ENCODE measurements at places on chromosomes 6 and 20.
A peak's percentile ranks its signal among the peaks of the same experiment; 100 is the strongest.

GRCh38 chr20:14707026-14707680 lies 369.7 kb upstream of the FLRT3 start:
- DNase-seq, result no peak

DNA sequence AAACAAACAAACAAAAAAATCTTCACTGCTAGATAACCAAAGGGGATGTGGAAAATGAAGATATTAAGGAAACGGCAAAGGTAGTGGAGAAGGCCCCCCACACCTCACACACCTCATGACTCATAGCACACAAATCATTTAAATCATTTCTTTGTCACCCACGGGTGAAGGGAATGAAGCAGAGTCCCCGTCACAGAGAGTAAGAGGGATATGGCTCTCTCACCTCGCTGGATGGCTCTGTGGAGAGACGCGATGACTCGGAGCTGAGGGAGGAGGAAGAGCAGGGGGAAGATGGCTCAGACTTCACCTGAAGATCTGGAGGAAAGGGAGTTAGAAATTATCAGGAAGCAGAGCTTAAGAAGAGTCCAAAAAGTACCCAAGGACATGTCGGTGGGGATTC lies 1.2 kb downstream of the ATF6B start:
- no peak for DNase-seq

GRCh38 chr20:46709055-46709458 lies 392 bp upstream of the SLC2A10 start:
- DNase-seq, result no peak

DNA sequence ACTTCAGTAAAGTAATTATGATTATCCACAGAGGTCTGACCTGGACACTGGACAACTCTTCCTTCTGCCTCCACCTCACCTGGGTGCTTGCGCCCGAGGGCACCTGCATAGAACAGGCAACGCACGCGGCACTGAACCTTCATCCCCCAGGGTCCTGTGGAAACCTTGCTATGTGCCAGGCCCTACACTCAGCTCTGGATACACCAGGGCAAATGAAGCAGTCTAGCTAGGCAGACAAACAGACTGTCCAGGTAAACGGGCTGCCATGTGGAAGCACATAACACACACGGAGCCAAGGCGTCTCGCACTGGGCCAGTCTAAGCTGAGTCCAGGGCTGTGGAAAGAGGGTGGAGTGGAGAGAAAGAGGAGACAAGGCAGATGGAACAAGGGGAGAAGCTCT lies 109.3 kb upstream of the AFDN start:
- no peak for DNase-seq

GRCh38 chr20:22404419-22405170 lies 179.8 kb downstream of the FOXA2 start:
- no peak for DNase-seq

- no peak for DNase-seq
Measured at GRCh38 chr6:131877999-131878789, 70.4 kb downstream of the ENPP1 start.

DNA sequence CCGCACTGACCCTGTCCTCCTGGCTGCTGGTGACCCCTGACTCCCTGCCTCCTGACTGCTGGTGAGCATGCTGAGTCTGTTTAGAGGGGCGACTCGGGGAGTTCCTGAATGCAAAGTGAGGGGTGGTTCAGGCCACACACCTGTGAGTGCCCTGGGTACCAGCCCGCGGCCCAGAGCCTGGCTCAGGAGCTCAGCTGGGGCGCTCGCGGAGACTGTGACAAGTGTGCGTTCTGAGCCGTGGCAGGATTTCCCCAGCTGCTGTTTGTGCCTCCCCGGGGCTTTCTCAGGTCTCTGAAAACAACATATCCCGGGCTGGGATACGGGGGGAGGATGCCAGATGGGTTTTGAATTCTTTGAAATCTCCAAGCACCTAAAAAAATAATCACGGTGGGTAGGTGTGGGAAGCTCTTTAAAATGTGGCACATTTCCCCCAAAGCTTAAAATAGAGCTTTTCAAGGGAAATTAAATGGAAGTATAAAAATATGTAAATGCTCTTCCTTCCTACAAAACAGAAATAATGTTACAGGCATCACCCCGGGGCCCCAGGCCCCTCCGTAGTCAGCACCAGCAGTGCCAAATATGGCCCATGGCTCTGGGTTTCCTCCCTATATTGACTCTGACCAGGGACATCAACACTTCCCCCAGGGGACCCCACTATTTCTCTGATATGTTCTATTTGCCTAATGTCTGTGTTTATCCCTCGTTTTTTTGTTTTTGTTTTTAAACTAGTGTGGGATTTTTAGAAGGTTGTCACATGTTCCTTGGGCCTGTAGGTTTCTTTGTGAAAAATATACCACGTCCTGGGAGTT lies 49.9 kb upstream of the TAGAP start:
- DNase-seq, result no peak

DNA sequence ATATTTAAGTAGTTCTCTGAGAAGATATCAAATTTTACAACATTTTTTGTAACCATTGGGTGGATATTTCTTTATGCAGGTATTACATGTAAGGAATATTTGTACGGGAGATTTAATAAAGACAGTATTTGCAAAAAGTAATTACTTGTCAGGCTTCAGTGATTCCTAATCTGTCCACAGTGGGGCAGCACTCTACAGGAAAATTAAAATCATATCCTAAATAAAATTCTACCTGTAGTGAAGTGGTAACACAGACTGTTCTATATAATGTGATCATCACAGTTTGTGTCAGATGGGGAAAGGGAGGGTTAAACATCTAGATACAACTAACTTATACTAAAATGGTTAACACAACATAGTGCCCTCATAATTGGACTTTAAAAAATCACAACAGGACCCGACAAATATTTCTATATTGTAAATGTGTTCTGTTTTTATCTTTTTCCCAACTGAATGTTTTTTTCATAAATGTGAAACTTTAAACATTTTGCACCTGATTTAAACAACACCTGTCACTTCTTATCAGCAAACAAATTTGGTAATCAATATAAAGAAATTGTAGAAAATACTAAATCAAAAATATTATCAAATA lies 145.6 kb upstream of the MANEA start:
- DNase-seq, result peak; percentile 6

DNA sequence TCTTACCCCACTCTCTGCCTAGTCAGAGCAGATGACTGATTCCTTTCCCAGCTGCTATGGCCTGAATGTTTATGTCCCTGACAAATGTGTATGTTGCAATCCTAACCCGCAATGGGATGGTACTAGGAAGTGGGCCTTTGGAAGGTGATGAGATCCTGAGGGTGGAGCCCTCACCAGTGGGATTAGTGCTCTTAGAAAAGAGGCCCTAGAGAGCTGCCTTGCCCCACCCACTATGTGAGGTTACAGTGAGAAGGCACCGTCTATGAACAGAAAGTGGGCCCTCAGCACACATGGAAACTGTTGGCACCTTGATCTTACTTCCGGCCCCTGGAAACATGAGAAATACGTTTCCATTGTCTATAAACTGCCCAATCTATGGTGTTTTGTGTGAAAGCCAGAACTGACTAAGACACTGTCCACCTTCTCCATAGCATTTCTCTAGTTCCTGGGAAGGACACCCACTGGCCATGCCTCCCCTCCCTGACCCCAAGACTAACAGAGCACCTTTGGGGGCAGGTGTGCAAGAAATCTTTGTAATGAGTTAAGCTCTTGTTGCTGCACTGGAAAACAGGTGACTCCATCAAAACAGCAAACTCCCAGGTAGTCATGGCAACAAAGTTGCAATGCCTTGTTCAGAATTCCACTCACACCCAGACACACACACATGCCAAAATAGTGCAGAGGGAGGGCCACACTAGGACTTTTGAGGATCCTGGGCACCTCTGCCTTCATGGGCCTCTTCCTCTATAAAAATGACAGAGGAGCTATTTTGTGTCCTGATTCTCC lies 16.2 kb downstream of the GABRR2 start:
- no peak for DNase-seq

DNA sequence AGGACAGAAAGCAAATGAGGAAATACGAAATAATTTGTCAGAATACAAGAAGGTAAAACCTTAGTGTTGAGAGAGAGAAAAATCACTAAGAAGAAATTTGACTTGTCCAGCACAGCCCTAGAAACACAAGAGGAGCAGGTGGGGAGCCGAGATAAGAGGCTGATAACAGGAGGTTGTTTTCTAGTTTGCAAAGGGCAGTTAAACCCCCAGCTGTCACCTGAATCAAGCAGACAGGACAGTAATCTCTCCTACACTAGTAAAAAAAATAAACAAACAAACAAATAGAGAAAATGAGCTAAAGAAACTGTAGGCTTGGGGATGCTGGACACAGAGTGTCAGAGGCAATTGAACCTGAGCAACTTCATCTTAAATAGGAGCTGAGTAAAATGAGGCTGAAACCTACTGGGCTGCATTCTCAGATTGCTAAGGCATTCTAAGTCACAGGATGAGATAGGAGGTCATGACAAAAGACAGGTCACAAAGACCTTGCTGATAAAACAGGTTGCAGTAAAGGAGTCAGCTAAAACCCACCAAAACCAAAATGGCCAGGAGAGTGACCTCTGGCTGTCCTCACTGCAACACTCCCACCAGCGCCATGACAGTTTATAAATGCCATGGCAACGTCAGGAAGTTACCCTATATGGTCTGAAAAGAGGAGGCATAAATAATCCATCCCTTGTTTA lies 40.4 kb downstream of the FAM184A start:
- no peak for DNase-seq

GRCh38 chr6:154458565-154459470 lies 51.7 kb downstream of the CNKSR3 start:
- DNase-seq, result no peak

- no peak for DNase-seq
Measured at GRCh38 chr20:61254881-61255626, 3.0 kb downstream of the CDH4 start.

- DNase-seq, result no peak
Measured at GRCh38 chr6:148811459-148811858, 64.6 kb downstream of the UST start.

GRCh38 chr6:56076033-56076432 lies 171.3 kb downstream of the COL21A1 start:
- DNase-seq, result no peak

DNA sequence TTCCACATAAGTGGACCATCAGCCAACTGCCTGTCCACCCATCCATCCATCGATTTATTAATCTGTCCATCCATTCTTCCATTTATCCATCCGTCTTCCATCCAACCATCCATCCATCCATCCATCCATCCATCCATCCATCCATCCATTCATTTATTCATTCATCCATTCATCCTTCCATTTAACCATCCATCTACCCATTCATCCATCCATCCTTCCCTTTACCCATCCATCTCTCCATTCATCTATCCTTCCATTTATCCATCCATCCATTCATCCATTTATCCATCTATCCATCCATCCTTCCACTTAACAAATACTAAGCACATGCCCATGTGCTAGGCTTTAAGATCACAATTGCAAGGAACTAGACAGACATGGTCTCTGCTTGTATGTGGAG lies 6.8 kb downstream of the SAMD5 start:
- DNase-seq, result no peak

DNA sequence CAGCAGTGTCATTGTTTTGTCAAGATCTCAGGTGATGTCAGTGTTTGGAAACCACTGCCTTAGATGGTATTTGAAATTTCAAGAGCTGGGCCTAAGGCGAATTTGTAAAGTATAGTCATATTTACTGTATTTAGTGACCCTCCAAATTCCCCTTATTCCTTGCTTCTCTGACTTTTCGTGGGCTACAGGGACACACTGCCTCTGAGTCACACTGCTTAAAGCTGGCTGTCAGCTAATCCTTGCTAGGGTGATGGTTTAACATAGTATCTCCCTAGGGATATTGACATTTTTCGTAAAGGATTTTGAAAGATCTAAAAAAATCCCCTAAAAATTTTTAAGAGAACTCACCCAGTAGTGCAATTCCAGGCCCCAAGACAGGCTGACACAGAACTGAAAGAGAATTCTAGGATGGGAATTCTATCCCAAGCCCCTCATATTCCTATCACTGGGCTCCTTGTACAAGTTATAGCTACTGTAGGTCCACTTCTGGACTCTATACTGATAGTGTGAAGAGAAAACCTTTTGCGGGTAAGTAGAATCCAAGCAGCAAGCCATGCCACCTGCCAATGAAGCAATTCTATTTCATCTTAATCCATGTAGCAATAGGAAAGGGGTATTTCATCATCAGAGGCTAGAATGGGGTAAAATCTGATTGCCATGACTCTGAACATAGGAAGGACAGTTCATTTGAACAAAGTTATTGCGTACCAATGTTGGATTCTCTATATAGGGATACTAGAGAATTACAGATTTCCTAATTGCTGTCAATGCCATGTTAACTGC lies 4.3 kb downstream of the BMP6 start:
- no peak for DNase-seq

DNA sequence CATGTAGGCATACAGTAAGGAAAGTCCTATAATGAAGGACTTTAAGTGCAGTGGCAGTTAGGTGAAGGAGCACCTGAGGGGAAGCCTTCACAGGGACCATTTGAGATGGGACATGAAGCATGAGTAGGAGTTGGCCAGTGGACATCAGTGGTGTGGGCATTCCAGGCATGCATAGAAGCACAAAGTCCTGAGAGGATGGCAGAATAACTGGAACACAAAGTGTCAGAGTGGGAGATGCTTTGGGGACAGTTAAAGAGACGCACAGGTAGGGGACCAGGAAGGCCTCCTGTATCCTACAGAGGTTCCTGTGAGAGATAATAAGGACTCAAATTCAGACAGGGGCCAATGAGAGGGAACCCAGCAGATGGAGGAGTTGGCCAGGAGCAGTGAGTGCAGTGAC lies 26.4 kb upstream of the EFHC1 start:
- no peak for DNase-seq

- no peak for DNase-seq
Measured at GRCh38 chr6:135521431-135521830, 23.9 kb upstream of the AHI1 start.
